Activated naive CD4-positive, alpha-beta T cell treated with Interleukin-2 at 50 U/mL for 16 hours (primary cell): ENCODE measurements at places on chromosomes 12 and 14.

DNA sequence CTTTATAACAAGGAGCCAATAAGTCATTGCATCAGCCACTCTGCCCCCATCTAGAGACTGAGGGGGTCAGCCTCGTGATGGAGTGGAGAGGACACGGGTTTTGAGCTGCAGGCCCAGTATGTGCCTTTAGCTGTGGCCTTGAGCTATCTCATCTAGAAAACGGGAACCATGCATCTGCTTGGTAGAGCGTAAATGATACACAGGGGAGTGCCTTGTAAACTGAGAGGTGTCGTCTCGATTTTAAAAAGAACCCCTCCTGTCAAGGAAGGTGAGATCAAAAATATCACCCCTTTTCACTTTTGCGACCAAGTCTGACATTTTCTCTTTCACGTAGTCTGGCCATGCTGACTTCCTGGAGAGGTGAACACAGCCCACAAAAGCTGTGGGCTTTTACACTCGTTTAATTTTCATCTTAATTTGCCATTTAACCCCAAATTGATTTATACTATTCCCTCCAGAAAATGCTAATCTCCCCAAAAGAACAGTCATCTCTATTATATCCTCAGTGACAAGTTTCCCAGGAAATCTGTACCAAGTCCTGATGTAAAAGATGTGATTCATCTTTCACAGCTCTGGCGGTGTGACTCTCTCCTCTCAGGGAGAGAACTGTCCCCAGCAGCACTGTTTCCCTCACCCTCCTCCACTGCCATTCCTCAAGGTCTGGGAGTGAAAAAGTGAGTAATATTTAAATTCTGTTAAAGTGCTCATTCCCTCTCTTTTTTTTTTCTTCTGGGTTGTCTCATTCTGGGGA, 30.6 kb downstream of the VCPKMT start:
- peak; percentile 49 for DNase-seq

GRCh38 chr12:1474574-1475153, 119.7 kb downstream of the FBXL14 start:
- DNase-seq: no peak

DNA sequence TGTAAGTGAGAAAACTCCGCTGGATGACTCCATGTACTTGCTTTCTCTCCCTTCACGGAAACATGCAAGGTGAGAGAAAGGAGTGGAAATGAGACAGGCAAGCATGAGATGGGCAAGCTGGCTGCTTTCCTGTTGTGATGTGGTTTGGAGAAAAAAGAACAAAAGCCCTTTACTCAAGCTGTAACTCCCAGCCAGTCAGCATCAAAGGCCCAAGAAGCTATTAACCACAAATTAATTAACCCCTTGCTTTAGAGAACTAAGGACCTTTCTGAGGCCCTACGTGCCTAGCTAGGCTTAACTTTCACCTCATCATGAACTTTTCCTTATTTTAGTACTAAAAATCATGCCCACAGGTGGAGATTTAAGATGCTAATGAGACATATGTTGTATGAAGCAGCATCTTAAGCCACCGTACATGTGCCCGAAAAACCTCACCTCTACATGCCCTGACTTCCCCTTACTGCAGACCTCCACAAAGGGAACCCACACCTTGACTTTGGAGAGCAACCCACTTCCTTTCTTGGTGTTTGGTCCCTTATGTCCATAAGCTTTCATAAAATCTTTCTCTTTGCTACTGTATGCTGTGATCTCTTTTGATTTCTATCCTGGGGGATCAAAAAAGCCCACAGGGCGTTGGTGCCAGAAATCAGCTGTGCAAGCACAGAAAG, 87.0 kb downstream of the GALNT8 start:
- no peak for DNase-seq

- no peak for DNase-seq
Measured at GRCh38 chr12:793037-793436, 40.7 kb downstream of the WNK1 start.

DNA sequence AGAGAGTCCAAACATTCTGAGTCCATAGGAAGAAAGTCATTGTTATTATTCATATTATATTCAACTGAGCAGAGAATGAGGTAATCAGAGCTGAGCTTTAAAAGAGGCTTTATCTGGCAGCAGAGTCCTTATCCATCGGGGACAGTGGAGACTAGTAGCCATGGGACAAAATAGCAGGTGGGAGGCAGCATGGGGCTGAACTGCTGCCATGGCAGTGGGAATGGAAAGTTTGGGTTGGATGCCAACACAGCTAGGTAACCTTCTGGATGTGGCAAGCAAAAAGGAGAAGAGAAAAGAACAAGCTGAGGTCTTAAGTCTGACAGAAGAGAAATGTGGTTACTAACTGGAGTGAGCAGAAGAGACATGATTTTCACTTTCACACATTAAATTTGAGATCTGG, 71.0 kb upstream of the CDKN3 start:
- no peak for DNase-seq

DNA sequence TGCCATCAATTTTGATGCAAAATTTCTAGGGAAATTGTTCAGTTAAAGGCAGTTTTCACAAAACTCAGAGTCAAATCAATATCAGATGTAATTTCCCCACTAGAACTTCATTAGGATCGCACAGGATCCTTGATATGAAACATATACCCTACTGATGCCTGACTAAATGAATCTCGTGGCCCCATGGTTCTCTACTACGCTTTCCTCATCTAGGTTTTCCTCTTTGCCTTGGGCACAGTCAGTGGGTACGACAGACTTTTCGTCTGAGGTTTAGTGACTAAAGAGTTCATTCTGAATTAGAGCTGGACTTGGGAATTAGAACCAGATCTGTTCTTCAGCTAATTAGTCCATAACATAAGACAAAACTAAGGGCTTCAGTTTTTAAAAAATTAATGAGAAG, 42.5 kb upstream of the GNPNAT1 start:
- no peak for DNase-seq

DNA sequence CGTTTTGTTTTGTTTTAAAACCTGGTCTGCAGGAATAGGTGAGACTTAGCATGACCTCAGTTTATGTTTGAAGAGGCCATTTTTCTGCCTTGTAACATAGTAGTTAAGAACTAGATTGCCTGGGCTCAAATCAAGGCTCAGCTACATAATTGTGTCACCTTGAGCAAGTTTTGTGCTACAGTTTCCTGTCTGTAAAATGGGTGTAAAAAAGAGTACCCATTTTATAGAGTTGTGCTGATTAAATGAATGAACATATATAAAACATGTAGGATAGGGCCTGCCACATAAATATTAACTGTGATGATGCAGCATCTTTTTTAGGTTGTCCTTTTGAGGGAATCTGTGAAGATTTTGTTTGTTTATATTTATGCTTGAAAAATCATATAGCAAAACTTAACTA, 7.2 kb downstream of the WNK1 start:
- DNase-seq: no peak

- DNase-seq: no peak
Measured at GRCh38 chr12:62530596-62530995, 64.0 kb downstream of the MON2 start.

DNA sequence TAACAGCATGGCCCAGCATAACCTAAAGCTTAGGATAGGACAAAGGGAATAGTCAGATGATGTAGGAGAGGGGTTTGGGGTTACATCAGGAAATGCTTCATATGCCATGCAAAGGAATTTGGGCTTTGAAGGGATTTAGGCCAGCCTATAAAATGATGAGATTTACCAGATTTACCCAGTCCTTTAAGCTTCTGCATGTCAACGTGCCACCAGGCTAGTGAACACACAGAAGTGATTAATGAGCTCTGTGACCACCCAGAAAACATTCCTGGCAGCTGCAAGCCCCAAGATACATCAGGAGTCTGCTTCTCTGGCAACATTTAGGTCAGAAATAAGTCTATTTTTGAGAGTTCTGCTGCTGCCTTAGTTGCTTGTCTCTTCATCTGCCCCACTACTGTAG, 118.3 kb downstream of the LRIG3 start:
- no peak for DNase-seq

DNA sequence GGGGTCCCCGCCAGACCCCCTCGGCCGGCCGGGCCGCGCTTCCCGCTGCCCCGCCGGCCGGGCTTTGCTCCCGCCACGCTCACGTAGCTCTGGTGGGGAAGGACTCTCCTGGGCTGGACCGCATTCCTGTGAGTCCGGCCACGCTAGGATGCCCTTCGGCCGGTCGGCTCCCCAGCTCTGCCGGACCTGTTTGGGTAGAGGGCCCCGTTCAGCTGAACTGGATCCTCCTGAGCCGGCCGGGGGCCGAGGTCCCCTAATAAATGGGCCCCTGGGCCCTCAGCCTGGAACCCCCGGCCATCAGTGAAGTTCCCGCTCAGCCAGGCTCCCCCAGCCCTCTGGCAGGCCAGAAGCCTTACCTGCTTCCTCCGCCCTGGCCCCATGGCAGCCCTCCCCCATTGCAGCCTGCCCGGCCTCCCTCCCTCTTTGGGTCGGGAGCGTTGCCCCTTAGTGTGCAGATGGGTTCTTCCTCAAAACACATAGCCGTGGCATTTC, 593 bp downstream of the UNC119B start:
- peak; percentile 24 for DNase-seq

GRCh38 chr12:106170285-106170684, 31.5 kb upstream of the NUAK1 start:
- no peak for DNase-seq

GRCh38 chr14:26744903-26745302, 147.1 kb upstream of the NOVA1 start:
- DNase-seq: no peak
